Activated CD4-positive, alpha-beta T cell treated with anti-CD3 and anti-CD28 coated beads for 36 hours (primary cell): ENCODE measurements at places on chromosomes 5 and 9. TPM values are rescaled to one million over a fixed set of nuclear protein-coding genes. Genes with fewer than 3 reads are reported as not detected.

GRCh38 chr9:79709743-79710674, 138.2 kb downstream of the TLE4 start:
- no peaks in the 10 kb centered on the region for H3K27me3 ChIP-seq
- no peak overlapping the region for H3K27ac ChIP-seq
- no peaks in the 10 kb centered on the region for H3K4me1 ChIP-seq
- H3K4me3 ChIP-seq = no peak overlapping the region
- DNase-seq = no peak

DNA sequence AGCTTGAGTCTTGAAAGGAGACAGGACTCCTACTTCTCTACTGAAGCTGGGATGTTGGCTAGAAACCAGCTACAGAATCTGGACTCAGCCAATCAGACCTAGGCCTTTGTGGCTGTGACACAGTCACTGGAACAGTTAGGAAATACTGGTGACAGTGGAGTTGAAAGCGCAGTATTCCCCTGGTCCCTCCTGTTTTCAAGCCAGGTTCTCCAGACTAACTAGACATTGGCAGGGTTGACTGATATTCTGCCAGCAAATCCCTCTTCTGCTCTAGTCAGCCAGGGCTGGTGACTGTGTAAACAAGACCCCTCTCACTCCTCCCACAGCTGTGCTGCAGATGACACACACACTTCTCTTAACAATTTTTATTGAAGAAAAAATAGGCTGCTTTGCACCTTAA, 8.7 kb downstream of the SHROOM1 start:
- H3K4me1 ChIP-seq = peaks cover 12% of the 10 kb centered on the region
- no peaks in the 10 kb centered on the region for H3K36me3 ChIP-seq
- H3K27ac ChIP-seq = no peak overlapping the region
- H3K4me3 ChIP-seq = no peak overlapping the region

ADAMTSL1 gene
- not detected for total RNA-seq

DNA sequence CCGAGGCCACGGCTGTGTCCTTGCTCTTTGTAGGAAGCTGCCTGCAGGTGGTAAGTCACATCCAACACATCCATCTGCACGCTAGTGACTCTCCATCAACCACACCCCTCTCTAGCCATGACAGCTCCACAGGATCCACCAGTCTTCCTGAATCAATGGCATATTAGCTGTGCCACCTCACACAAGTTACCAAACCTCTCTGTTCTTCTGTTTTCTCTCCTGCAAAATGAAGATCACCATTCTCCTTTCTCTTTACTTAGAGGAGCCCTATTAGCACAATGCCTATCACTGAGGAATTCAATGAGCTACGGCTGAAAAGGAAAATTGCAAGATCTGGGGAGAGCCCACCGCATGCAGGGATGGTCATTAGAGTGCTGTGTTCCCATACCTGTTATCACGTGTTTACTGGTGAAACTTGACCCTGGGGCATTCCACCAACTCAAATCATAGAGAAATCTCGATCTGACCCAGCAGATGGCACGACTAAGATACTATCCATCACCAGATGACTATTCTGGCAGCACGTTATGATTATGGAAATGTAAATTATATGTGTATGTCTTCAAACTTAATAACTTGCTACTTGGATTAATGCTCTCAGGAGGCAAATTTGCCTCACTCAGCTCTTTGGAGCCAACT, 20.9 kb downstream of the WHRN start:
- peak overlapping the region; percentile 79 for H3K27ac ChIP-seq
- no peak for DNase-seq
- no peaks in the 10 kb centered on the region for H3K36me3 ChIP-seq

- no peaks in the 10 kb centered on the region for H3K27me3 ChIP-seq
- H3K4me1 ChIP-seq = peaks cover 44% of the 10 kb centered on the region
- H3K4me3 ChIP-seq = peak overlapping the region; percentile 98
- H3K36me3 ChIP-seq = peaks cover 27% of the 10 kb centered on the region
- peak overlapping the region; percentile 99 for H3K27ac ChIP-seq
Observed at GRCh38 chr9:122265149-122265915, 650 bp downstream of the MRRF start.

DNA sequence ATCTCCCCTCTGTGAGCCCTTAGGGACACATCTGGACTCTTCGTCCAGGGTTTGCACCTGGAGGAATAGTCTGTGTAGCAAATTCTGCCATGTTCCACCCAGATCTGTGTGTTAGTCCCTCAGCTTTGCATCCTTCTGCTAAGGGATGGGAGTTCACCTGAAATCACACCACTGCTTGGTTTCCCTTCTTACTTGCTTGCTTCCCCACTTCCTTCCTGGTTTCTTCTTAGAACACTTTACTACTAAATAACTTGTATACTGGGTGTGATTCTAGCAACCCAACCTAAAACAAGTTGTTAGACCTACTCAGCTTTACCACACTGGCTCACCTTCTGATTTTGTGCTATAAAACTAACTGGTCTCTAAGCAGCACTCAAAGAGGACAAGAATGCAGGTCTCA, 202.6 kb upstream of the MAP3K1 start:
- peak overlapping the region; percentile 52 for H3K27ac ChIP-seq
- H3K4me3 ChIP-seq = no peak overlapping the region
- no peaks in the 10 kb centered on the region for H3K27me3 ChIP-seq
- H3K36me3 ChIP-seq = peaks cover 14% of the 10 kb centered on the region
- H3K4me1 ChIP-seq = peaks cover 77% of the 10 kb centered on the region
- no peak for DNase-seq

DNA sequence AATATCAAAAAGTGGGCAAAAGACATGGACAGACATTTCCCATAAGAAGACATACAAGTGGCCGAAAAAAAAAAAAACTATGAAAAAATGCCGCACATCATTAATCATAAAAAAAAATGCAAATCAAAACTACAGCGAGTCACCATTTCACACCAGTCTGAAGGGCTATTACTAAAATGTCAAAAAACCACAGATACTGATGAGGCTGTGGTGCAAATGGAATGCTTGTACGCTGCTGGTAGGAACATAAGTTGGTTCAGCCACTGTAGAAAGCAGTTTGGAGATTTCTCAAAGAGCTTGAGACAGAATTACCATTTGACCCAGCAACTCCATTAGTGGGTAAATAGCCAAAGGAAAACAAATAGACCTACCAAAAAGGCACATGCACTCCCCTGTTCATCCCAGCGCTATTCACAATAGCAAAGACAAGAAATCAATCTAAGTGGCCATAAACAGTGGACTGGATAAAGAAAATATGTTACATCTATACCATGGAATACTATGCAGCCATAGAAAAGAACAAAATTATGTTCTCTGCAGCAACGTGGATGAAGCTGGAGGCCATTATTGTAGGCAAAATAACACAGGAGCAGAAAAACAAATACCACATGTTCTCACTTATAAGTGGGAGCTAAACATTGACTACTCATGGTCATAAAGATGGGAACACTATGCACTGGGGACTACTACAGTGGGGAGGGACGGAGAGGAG, 110.6 kb upstream of the BOD1 start:
- H3K4me3 ChIP-seq = no peak overlapping the region
- H3K36me3 ChIP-seq = no peaks in the 10 kb centered on the region
- no peak for DNase-seq
- peaks cover 6% of the 10 kb centered on the region for H3K27me3 ChIP-seq
- H3K27ac ChIP-seq = no peak overlapping the region

CNTRL gene
- 64.1 TPM for total RNA-seq

DNM1 gene
- 0.72 TPM for total RNA-seq

GMCL2 gene
- total RNA-seq = not detected

AMBP gene
- not detected for total RNA-seq

- no peak overlapping the region for H3K4me3 ChIP-seq
- no peaks in the 10 kb centered on the region for H3K4me1 ChIP-seq
- no peaks in the 10 kb centered on the region for H3K36me3 ChIP-seq
- no peak for DNase-seq
Observed at GRCh38 chr9:16335788-16336580, 534.5 kb downstream of the BNC2 start.

DNA sequence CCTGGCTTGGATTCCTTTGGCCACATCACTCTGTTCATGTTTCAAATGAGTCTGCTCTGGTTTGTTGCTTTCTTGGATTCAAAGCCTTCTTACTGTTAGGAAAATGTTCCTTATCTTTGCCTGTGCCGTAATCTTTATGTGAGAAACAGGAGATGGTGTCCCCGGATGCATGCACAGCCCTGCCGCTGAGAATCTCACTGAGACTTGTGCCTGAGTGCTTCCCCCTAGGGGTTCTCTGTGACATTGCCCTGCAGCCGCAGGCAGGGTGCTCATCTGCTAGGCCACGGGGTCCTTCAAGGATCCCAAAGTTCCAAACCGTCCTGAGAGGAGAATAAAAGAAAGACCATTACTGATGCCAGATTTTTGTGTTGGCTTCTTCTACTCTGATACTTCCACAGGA, 81.4 kb upstream of the ANKRD55 start:
- no peak overlapping the region for H3K27ac ChIP-seq
- H3K4me1 ChIP-seq = peaks cover 59% of the 10 kb centered on the region
- no peak overlapping the region for H3K4me3 ChIP-seq
- DNase-seq = peak; percentile 42
- peaks cover 3% of the 10 kb centered on the region for H3K27me3 ChIP-seq
- no peaks in the 10 kb centered on the region for H3K36me3 ChIP-seq

DNA sequence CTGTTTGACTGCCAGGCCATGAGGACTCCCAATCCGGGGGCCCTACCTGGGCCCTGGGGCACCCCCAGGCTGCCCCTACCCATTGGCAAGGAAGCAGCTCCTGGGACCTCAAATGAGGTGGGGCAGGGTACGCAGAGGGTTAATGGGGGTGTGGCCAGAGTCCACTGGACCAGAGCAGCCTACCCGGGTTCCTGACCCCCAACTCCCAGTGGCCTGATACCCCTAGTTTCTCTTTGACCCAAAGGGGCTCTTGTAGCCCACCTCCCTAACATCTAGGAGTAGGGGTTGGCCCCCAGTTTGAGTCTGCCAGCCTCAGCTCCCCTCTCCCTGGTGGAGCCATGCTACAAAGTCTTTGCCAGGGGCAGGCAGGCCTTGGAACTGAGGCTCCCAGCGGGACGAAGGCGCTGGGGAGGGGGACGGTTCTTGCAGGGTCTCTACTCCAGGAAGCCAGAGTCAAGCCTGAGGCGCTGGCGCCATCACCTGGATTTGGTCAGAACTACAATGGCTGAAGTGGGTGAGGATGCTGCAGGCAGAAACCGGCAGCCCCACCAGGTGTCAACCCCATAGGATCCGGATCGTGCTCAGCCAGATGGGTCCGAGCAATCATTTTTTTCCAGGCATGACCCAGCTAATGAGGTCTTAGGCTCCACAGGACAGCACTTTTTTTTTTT, 8.4 kb upstream of the CERCAM start:
- no peak overlapping the region for H3K27ac ChIP-seq
- no peaks in the 10 kb centered on the region for H3K4me1 ChIP-seq
- peak; percentile 78 for DNase-seq
- no peaks in the 10 kb centered on the region for H3K36me3 ChIP-seq
- H3K27me3 ChIP-seq = peaks cover 49% of the 10 kb centered on the region
- H3K4me3 ChIP-seq = no peak overlapping the region

GRCh38 chr5:176653401-176654385, 6.4 kb downstream of the TSPAN17 start:
- peak; percentile 89 for DNase-seq
- H3K27ac ChIP-seq = peak overlapping the region; percentile 55
- H3K4me1 ChIP-seq = peaks cover 54% of the 10 kb centered on the region
- no peaks in the 10 kb centered on the region for H3K27me3 ChIP-seq
- peak overlapping the region; percentile 1 for H3K4me3 ChIP-seq

GRCh38 chr5:32909207-32909606, 198.1 kb downstream of the NPR3 start:
- no peaks in the 10 kb centered on the region for H3K36me3 ChIP-seq
- H3K4me1 ChIP-seq = no peaks in the 10 kb centered on the region
- no peak overlapping the region for H3K27ac ChIP-seq
- no peaks in the 10 kb centered on the region for H3K27me3 ChIP-seq
- no peak overlapping the region for H3K4me3 ChIP-seq

- no peak overlapping the region for H3K27ac ChIP-seq
- no peak for DNase-seq
- H3K4me1 ChIP-seq = no peaks in the 10 kb centered on the region
- no peak overlapping the region for H3K4me3 ChIP-seq
Observed at GRCh38 chr5:56282216-56282615, 49.1 kb upstream of the ANKRD55 start.

OBP2B gene
- total RNA-seq = not detected
